ENCODE measurements at places on chromosomes 5 and 9.

GRCh38 chr9:88420227-88420626 lies 32.0 kb downstream of the SPIN1 start:
- DNase-seq = no peak

DNA sequence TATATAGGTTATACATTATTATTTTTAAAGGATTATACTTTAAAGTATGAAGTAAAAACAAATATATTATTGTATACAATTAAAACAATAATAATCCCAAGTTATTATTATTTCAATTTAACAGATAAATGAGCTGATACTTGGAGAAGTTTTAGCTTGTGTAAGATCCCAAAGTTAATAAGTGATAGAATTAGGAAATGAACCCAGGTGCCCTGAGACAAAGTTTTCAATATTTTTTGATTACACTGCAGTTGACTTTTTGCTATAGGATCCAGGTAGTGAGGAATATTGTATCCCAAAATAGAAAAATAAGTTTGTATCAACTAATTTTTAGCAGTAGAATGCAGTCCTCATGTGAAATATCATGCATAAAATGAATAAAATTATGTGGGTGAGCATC lies 543.2 kb upstream of the ZNF608 start:
- DNase-seq = no peak

DNA sequence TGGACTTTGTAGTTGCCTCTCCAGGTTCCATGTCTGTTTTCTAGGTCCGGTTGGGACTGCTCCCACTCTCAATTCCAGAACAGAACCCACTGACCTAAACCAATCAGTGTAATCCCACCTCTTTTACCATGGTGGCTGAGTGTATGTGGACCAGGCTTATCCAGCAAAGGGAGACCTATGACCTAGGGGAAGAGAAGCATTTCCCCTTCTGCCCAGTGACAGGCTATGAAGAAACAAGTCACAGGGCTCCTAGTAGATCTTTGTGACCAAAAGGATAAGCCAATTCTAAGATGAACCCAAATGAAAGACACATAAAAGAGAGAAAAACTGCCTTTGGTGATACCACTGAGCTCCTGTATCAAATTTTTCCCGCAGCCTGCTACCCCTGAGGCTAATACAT lies 6.3 kb downstream of the NMRK1 start:
- no peak for DNase-seq

- DNase-seq = no peak
Measured at GRCh38 chr5:110045158-110045557, 355.4 kb downstream of the MAN2A1 start.

DNA sequence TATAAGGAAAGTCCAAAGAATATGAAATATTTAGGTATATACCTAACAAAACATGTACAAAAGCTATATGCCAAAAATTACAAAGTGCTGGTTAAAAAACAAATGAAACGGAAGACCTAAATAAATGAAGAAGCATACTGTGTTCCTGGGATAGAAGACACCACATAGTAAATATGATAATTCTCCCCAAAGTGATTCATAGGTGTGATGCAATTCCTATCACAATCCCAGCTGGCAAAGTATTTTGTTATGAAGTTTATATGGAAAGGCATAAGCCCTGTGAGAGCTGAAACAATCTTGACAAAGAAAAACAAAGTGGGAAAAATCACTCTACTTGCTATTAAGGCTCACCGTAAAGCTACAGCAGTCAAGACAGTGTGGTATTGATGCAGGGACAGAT lies 2.6 kb upstream of the SMIM23 start:
- DNase-seq = no peak

DNA sequence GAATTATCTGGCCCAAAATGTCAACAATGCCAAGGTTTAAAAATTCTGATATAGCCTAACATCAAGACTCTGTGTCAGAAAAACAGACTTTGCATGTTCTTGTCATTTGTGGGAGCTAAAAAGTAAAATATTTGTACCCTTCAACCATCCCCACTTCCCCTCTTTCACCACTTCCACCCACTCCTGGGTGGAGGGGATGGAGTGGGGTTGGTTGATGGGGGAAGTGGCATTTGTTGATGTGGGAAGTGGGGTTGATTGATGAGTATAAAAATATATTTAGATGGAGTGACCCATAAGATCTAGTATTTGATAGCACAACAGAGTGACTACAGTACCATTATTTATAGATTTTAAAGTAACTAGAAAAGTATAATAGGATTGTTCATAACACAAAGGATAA lies 55.0 kb upstream of the C9orf72 start:
- DNase-seq = no peak

DNA sequence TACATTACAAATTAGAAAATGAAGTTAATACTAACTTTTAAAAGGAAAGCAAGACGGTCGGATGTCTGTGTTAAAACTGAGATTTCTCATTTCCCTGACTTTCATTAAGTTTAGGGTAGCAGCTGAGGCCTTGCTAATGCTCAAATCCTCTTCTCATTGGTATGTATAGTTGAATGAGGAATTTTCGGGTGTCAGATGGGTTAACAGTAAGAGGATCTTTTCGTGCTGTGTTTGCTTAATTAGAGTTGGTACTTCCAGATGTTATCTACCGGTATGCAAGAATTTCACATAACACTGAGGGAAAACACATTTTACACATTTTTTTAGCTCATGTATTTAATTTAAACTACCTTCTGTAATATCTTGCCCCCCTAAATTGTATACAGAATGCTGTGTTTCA lies 168.2 kb upstream of the CTNND2 start:
- no peak for DNase-seq

- no peak for DNase-seq
Measured at GRCh38 chr5:42592401-42593140, 164.0 kb upstream of the CCDC152 start.

DNA sequence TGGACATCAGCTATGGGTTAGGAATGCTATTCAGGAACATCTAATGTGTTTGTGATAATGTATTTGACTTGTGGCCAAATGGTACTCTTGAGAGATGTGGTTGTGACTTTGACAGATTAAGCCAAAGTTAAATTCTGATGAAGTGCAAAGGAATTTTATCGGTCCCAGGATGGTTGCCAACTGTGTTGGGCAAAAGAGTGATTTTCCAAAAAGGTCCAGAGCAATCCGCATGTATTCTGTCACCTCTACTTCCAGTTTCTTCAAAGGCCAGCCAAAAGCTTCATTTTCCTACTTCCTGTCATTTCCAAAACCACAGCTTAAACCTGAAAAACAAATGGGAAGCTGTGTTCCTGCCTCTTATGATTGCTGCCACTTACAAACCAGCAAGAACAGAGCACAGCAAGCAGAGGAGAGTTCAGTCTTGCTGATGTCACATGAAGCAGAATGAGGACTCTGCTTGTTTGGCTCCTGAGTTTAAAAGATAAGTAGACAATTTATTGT lies 59.8 kb downstream of the MARCHF3 start:
- no peak for DNase-seq

DNA sequence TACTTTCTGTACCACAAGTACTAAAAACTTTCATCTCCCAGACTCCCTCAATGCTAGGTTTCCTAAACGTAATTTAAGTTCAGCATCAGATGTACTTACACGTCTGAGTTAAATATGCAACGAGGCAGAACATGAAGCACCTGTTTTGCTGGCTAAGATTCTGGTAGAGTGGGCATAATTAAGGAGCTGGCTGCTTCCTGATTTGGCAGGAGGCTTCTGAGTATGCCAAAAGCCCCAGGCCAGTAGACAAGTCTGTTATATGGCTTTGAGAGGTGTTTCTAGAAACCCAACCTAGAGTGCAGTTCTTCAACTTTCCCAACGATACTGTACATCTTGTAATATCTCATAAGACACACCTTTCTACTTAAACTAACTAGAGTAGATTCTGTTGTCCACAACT lies 13.6 kb downstream of the TICAM2 start:
- DNase-seq = no peak

DNA sequence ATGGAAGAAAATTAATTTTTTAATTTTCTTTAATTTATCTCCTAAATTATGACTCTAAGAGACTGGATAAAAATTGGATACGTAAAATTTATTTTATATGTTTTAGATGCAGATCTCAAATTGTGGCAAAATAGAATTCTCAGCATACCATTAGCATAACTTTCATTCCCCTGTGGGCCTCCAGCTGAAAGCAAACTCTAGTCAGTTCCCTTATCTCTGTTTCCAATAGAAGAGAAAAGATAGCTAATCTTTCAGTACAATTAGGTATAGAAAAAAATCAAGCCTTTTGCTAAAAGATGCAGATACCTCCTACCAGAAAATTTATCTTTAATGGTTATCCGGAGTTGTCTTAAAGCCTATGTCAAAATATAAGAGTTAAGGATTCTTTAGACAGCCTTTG lies 1530.6 kb downstream of the EFNA5 start:
- no peak for DNase-seq

DNA sequence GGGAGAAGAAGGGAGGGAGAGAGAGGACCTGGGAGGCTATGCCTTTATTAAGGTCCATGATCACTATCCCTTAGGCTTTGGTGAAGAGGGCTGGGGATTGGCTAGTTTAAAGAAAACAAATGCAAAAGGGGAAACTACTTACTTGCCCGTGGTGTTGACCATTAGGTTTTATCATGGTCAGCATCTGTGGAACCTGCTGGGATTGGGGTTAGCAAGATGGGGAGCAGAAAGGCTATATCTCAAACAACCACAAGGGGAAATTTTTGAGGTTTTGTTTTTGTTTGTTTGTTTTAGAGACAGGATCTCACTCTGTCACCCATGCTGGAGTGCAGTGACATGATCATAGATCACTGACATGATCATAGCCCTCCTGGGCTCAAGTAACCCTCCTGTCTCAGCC lies 9.0 kb upstream of the RAD23B start:
- DNase-seq = no peak

- no peak for DNase-seq
Measured at GRCh38 chr5:150759334-150759583, 442 bp upstream of the DCTN4 start.

DNA sequence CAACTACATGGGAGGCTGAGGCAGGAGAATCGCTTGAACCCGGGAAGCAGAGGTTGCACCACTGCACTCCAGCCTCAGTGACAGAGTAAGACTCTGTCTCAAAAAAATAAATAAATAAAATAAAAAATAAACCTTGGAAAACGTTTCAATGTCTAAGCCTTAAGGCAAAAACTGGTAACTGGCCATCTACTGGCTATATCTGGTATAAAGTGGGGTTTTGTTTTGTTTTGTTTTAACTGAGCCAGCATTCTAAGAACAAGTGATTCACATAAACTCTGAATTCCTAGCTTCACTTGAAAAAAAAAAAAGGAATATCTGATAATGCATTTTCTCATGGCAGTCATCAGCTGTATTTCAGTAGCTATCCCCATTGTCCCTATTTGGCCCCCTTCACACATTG lies 126.1 kb upstream of the EFNA5 start:
- DNase-seq = no peak

- DNase-seq = no peak
Measured at GRCh38 chr9:24071091-24071490, 245.1 kb upstream of the ELAVL2 start.

DNA sequence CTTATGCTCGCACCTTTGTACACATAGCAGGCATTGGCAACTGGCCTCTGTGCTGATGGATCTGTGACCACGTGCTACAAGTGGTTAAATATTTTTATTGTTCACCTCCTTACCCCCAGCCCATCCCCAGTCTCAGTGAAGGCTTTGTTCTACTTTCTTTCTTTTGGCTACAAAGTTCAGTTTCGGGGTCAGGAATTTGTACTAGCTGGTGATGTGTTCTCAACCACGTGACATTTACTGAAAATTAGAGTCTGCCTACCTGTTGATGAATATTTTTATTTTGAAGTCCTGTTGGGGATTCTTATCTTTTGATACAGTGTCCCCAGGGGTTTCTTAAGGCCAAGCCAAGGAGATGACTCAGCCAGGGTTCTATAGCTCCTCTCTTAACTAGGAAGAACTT lies 47.8 kb downstream of the C9orf57 start:
- no peak for DNase-seq

DNA sequence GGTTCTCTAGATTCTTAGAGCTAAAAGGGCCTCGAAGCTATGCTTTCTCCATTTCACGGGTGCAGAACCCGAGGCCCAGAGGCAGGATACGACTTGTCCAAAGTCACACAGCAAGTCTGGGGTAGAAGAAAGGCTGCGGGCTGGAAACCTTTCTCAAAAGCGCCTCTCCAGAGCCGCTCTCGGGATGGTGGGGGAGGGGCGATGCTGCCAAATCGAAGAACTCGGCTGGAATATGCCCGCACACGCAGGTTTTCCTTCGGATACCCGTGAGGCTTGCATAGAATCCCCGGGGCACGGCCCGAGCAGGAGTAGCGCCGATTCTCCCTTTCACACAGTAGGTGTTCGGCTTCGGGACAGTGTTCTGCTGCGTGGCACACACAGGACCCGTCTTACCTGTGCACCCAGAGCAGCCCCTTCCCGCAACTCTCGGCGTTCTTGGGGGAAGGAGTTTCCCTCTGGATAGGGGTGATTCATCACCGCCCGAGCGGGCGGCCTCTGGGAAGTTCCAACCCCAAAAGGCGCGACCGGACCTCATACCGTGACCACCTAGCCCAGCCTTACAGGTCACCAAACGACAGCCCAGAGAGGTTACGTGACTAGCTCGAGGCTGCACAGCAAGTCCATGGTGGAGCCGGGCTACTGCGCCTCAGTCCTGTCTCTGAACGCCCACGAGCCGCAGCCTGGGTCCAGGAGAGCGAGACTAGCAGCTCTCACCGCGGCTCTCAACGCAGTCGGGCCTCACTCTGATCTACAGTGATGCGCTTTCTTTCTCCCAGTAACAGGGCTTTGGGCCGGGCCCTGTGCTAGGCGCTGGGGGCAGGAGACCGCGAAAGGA lies 4.1 kb downstream of the PAX5 start:
- no peak for DNase-seq

DNA sequence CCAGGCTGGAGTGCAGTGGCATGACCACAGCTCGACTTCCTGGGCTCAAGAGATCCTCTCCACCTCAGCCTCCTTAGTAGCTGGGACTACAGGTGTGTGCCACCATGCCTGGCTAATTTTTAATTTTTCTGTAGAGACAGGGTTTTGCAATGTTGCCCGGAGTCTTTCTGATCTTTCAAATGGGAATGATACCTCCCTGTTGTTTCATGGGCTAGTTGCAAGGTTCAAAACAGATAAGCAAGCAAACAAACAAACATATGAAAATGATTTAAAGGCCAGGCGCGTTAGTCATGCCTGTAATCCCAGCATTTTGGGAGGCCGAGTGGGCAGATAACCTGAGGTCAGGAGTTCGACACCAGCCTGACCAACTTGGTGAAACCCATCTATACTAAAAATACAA lies 45.3 kb upstream of the PLPP1 start:
- no peak for DNase-seq

DNA sequence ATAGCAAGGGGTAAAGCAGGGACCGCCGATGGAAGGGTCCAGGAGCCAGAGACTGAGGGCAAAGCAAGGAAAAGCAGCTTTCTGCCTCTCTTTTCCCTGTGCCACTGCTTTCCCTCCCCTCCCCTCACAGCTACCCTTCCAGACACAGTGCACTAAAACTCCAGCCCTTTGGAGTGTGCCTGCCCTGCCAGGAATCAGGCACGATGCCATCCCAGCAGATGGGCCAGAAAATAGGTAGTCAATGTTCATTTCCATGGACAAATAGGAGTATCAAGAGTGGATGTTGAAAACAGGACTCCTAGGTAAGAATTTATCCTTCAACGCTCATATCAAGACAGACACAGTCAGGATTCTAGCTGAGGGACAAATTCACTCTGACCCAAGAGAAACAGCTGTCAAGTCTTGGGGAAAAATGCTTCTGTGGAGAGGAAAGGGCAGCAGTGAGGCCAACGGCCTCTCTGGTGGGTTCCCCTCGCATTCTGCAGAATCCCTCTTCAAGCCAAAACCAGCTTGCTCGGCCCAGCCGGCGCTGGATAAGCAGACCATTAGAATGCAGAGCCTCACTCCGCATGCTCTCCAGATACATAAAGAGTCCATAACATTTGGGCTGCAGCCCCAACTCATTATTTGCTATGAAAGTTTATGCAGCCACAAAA lies 138.0 kb downstream of the CAAP1 start:
- no peak for DNase-seq
